ENCODE measurements at places on chromosomes 4 and X.

- DNase-seq: no peak
Measured at GRCh38 chrX:19661961-19662360, 146.7 kb upstream of the MAP3K15 start.

DNA sequence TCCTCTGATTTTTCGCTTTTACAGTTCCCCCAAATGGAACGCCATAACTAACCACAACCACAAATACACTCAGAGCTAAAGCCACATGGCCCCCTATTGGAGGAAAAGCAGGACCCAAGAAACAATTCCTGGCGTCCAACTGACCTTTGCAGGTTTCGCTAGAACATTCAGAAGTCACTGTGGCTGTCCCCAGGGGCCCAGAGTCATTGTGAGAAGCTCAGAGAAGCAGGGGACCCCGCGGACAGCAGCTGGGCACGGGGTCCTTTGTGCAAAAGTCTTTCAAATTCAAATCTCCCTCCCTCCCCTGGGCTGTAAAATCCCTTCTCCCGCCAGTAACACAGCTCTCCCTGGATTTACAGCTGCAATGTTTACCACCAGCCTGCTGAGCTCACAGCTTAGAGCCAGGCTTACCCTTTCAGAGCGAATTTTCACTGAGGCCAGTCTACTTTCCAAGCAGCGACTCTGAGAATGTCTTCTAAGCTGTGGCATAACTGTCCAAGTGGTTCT is 214.8 kb downstream of the CRLF2 start:
- DNase-seq: no peak

- DNase-seq: no peak
Measured at GRCh38 chr4:172245516-172245915, 432.3 kb downstream of the GALNTL6 start.

DNA sequence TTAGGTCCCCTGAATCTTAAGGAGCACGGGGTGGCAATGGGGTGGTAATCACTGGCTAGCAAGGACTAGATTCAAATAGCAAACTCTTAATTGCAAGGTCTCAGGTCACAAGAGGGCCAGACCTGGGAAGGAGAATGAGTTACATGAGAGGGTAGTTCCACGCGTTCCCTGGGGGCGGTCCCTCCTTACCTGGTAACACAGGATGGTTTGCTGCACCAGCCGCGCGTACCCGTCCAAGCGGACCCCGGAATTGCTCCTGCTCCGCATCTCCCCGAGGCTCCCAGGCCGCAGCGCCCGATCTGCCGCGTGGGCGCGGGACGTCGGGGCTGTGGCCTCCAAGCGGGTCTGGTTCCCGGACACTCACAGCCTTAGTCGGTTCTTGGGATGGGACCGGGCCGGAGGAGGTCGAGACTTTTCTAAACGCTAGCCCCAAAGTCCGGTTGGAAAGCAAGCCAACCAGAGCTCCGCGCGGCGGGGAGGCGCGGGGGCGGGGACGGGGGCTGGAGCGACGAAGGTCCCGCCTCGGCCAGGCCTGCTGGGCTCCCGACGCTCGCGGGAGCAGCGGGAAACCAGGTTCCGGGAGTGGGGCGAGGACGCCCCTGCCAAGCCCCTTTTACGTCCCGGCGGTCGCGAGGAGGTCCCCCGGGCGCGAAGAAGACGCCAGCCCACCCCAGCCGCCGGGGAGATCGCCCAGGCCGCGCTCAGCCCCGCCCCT is at the start of gene PHKA2:
Gene PHKA2, minus strand, starts transcription at position 449 of the 715 bp plus-strand sequence. Its CDS starts 182 bp downstream, at position 267.
- peak; percentile 67 for DNase-seq

DNA sequence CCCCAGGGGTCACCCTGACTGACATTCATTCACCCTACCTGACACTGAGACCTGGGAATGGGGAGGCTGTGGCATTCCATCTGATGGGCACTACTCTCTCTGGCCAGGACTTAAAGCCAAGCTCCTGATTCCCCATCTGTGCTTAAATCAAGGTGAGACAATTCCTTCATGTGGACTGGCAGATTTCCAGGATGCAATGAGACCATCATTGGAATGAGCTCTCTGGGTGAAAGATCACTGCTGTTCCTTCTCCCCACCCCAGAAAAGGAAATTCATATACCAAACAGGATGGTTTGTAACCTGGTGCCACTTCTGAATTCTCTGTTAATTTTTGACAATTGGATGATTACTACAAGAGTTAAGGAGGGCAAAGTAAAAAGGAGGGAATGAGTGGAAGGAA is 354.8 kb downstream of the MID1IP1 start:
- no peak for DNase-seq

GRCh38 chr4:37827802-37828321 is 1.4 kb downstream of the PGM2 start:
- no peak for DNase-seq

- no peak for DNase-seq
Measured at GRCh38 chr4:41400296-41400695, 137.7 kb upstream of the LIMCH1 start.

GRCh38 chr4:165877286-165877685 is 4.2 kb downstream of the TLL1 start:
- no peak for DNase-seq

DNA sequence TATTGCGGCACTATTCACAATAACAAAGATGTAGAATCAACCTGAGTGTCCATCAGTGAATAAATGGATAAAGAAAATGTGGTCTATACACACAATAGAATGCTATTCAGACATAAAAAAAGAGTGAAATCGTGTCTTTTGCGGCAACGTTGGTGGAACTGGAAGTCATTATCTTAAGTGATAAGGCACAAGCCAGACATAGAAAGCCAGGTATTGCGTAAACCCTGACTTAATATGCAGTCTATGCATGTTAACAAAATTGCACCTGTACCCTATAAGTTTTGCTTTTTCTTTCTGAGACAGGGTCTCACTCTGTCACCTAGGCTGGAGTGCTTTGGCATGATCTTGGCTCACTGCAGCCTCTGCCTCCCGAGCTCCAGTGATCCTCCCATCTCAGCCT is 28.6 kb downstream of the KIAA0232 start:
- DNase-seq: no peak

DNA sequence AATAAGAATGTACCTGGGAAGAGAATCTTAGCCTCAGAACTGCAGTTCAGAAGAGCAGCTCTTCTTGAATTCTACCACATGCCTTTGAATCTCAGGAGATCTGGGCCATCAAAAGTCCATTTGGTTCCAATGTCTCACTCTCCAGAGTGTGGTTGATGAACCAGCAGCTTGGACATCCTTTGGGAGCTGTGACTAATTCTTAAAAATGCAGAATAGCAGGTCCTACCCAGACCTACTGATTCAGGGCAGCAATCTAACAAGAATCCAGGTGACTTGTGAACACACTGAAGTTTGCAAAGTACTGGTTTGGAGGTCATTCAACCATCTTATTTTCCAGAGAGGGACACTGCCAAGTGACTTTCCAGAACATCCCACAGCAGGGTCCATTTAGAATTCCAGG is 244.7 kb downstream of the PACRGL start:
- DNase-seq: no peak

GRCh38 chrX:97021680-97022079 is 138.0 kb downstream of the RPA4 start:
- no peak for DNase-seq

GRCh38 chrX:17579026-17579425 is 158.3 kb upstream of the SCML1 start:
- DNase-seq: no peak

GRCh38 chrX:11528623-11529022 is 137.1 kb downstream of the ARHGAP6 start:
- no peak for DNase-seq

GRCh38 chr4:15682242-15683142 is 865 bp downstream of the FAM200B start:
- DNase-seq: no peak

- DNase-seq: no peak
Measured at GRCh38 chrX:38513112-38513742, 48.1 kb upstream of the TSPAN7 start.

DNA sequence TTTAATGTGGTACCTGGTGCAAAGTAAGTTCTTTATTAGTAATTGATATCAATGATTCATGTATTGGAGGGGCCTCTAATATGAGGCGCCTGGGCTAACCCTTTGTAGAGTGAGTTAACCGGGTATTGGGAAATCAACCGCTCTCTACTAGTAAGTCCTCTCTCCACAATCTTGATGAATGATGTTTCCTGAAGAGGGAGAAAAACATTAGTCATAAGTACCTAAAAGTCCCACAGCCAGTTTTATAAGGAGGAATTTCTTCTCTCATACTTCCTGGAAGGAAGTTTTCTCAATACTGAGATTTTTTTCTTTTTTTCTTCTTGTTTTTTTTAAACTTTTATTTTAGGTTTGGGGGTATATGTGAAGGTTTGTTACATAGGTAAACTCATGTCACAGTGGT is 62.3 kb downstream of the AGTR2 start:
- DNase-seq: no peak

DNA sequence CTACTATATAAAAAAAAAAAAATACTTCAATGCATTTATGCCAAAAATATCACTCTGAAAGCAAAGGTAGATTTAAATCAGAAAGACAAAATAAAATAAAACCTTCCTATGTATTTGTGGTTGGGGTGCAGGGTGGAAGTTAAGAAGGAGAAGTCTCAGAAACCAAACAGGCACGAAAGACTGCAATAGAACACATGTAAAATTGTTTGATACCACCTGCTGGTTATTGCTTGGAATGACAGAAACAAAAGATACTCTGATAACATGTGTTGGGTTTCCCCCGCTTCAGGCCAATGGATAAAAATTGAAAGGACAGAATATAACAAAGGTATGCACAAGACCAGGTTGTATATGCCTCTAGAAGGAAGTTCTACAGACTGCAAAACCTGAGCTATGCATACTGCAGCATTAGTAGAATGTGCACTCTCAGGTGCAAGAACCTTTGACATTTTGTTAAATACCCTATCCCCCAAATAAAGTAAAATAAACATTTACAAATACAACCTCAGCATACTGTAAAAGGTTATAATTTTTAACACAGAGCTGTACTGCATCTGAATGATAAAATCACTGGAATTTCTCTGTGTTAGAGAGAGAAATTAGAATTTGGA is 118.8 kb downstream of the GABRA2 start:
- DNase-seq: no peak

DNA sequence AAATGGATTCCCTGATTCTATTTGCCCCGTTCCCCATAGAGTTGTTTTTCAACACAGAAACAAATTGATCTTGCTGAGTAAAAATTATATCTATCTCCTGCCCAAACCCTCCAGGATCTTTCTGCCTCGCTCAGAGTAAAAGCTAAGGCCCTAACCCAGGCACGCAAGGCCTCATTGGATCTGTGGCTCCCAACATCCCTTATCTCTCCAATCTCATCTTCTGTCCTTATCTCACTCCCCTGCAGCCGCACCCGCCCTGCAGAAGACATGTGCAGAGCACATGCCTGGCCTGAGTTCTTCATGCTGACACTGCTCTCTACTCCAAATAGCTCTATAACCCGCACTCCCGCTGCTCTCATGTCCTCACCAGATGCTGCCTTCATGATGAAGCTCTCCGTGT is 543.8 kb upstream of the ZFP42 start:
- DNase-seq: no peak

DNA sequence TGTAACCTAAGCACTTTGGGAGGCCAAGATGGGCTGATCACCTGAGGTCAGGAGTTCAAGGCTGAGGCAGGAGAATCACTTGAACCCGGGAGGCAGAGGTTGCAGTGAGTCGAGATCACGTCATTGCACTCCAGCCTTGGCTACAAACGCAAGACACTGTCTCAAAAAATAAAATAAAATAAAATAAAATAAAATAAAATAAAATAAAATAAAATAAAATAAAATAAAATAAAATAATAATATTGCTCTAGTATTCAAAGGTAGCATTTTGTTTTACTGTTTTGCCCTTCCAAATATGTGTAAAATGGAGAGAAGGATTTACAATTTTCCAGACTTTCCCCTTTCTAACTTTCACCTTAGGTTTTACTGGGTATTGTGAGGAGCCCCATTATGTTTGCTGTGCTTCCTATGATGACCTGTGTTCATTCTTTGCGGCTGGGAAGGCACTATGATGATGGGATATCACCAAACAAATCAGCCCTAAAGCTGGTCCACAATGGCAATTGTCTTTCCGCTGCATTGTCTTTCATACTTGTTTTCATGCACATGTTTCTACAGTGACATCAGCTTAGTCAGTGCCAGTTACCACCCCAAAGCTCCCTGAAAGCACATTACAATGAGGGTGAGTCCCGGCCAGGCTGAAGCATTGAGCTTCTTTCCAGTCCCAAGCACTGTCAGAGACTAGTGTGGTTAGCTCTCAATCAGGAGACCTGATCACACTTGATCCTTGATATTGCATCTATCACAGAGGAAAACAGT is 50.8 kb downstream of the DTHD1 start:
- DNase-seq: no peak

GRCh38 chr4:154421618-154422017 is 70.0 kb downstream of the DCHS2 start:
- DNase-seq: no peak

DNA sequence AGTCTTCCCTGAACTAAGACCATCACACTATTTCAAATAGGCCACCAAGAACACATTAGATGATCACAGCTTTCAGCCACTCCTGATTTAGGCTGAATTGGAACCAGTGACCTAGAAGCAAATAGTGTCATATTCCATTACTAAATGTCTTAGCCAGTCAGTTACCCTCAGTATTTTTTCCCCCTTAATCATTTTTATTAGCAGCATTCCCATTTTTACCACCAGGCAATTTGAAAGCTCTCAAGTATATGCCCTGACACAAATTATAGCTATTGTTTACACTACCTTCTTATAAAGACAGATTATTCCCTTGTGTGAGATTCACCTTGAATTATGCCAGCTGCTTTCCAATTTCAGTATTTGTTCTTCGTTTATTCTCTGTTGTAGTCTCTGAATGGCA is 1146.9 kb downstream of the PDHA2 start:
- DNase-seq: no peak

DNA sequence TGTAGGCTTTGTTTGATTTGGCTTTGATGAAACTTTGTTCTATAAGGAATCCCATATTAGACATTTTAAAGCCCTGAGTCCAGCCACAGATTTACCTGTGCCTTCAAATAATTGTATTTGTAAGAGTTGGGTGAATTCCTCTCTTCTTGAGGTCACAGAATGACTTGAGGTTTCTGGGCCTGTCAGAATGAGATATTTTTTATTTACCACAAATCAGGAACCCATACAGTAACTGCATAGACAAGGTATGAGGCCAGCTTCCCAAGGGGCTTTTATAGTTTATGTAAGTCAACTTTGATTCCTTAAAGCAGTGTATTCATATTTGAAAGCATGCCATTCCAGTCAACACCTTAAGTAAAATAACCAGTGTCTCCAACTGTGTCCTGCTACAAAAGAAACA is 29.1 kb upstream of the CXCL3 start:
- no peak for DNase-seq

DNA sequence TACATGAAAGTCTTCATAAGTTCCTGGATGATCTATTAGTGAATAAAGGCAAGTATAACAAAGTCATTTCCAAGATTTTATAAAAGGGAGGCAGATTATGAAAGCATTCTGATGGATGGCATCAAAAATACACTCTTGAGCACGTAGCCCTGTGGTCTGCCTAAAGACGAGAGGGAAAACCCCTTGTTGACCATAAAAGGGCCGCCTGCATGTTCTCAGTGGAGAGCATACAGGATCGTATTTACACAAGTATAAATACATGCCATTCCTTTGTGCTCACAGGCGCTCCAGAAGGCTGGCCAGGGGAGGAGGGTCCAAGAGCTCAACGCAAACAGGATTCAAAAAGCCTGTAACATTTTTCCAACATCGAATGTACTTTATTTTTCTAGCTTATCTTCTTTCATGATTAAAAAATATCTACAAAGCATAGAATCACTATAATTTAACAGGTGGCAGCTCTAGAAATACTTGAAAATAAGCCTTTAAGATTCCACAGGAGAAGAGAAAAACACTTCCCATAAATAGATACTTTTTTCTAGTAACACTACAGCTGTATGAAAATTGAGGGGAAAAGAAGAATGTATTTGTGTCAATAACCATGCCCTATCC is 29.6 kb downstream of the PDGFC start:
- no peak for DNase-seq

GRCh38 chrX:42714981-42715700 is 62.8 kb downstream of the PPP1R2C start:
- DNase-seq: peak; percentile 30

Measured in liver (tissue), 10 donors.